HAP-1 (cell line): ENCODE measurements at places on chromosomes 6 and 20.

- DNase-seq: no peak
Measured at GRCh38 chr6:55495277-55495676, 83.7 kb downstream of the HMGCLL1 start.

DNA sequence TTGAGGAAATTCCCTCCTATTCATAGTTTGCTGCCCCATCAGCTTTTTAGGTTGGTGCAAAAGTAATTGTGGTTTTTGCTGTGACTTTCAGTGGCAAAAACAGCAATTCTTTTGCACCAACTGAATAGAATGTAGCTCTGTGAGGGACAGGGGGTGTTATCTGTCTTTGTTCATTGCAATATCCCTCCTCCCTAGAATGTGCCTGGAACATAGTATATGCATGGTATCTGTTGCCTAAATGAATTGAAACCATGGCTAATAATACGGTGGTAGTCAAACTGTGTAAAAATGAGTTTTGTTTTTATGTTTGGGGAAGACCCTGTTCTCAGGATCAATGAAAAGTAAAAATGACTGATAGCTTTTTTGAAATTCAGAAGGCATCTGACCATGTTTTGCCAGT lies 45.1 kb downstream of the SCAND1 start:
- no peak for DNase-seq

- DNase-seq: no peak
Measured at GRCh38 chr6:169121013-169121412, 132.6 kb downstream of the THBS2 start.

DNA sequence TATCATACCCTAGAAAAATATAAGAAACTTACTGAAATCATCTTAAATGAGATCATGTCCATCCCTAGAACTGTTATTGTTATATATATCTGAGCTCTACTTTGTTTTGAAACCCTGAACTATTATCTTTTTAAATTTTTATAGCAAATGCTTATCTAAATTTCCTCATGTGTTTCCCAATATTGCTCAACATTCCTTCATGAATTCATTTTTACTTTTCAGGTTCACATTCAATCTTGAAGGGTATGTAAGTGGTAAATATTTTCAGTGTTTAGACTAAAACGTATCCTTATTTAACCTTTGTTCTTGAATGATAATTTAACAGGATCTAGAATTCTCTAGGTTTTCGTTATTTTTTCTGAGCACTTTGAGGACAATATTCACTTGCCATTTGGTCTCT lies 23.9 kb downstream of the PDE7B start:
- no peak for DNase-seq

- no peak for DNase-seq
Measured at GRCh38 chr6:132733283-132733682, 19.4 kb upstream of the VNN1 start.

DNA sequence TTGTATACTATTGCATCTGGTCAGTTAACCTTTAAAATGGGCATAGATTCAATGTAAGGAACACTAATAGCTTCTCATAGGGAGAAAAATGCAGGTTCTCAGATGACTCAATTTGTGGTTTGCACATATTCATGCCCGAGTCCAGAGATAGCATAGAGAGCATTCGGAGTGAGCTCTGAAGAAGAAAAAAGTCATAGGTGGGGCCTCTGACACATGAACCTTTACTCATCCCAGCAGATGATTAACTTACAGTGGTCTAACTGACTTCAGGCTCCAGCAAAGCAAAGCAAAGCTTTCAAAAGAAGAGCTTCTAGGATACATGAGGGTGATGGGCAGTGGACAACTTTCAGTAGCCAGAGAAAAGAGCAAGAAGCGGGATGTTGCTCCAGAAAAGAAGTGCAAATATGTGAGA lies 55.3 kb upstream of the BTN3A2 start:
- no peak for DNase-seq

- peak; percentile 60 for DNase-seq
Measured at GRCh38 chr6:71420095-71420692, 131.6 kb downstream of the OGFRL1 start.

DNA sequence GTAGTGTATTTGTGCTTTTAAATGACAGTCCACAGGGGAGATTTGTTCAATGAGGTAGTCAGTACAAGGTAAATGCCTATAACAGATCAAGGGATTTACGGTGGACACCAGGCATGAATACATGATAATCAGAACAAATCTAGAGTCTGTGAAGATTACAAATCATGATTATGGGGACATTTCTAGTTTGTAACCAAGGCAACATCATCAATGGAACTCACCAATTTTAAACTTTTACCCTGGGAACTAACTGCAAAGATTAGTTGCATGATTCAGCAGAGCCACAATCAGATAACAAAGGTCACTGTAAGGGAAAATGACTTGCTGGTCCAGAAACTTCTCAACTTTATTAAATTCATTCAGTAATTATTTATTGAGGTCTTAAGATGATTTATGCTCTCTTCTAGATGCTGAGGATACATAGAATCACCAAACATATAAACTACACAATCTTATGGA lies at the start of gene CRISP1:
Gene CRISP1 (minus strand): TSS at position 51 of the 459 bp plus-strand sequence. CDS start 9,135 bp downstream, outside the sequence.
- no peak for DNase-seq

DNA sequence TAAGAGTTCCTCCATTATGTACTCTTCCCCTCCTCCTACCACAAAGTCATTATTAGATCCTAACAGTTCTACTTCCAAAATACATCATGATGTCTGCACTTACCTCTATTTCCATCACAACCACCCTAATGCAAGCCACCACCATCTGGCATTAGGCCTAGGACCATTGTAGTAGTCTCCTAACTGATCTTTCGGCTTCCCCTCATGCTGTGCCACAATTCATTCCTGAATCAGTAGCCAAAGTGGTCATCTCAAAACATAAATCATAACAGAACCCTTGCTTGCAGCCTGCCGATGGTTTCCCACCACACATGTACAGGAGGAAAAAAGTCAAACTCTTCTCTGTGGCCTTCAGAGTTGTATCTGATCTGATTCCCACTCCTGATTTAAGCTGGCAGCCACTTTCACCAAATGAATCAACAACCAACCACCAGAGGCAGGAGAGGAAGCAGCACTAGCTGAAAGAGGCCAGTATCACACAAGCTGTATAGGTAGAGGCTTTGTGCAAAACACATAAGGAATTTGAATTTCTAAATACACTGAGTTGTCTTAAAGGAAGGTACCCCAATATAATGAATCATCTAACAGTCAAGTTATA lies 26.1 kb downstream of the FAM184A start:
- DNase-seq: no peak

DNA sequence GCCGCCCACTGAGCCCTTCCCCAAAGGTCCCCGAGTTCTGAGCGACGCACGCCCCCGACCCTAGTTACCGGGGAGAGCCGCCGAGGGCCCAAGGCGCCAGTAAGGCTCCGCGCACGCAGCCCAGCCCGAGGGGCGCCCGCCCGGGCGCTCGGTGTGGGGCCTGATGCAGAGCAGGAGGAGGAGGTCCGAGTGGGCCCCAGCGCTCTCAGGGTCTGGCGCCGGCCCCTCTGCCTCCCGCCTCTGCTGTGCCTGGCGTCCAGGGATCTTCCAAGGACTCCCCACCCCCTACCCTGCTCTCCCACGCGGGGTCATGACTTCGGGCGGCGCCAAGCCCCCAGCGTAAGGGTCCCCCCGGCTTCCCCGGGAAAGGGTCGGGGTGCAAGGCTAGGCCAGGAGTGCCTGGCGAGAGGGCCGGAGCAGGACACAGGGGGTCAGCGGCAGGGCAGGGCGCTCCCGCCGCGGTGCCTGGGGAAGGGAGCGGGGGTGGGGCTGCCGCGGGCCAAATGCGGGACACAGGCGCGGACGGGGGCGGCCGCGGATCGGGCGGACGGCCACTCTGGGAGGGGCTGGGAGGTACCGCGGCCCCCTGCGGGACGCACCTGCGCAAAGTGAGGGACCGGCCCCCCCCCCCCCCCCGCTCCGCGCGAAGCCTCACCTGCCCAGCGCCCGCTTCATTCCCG lies 637 bp downstream of the ABHD12 start:
- no peak for DNase-seq

DNA sequence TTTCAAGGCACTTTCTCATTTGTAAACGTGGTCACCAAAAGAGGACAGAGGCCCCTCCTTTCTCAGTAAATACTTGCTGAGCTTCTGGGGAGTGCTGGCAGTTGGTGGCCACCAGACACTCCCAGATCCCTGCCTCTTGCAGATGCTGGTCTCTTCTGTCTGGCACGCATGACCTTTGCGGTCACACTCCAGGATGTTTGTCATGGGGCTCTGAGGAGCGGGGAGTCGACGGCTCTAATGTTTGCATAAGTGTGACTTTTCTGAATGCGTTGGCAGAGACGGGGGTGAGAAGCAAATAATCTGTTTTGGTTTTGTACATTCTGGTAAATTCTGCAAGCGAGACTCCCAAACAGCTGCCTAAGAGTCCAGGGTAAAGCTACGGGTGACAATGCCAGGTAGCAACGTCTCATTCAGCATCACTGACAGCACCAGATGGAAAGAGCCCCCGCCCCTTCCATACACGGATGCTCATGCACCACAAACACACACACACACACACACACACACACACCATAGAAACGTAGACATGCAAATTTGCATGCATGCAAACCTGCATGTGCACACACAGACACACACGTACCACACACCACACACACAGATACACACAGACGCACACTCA lies 101.1 kb downstream of the YTHDF1 start:
- DNase-seq: no peak

- DNase-seq: no peak
Measured at GRCh38 chr20:19361790-19362189, 149.3 kb downstream of the SLC24A3 start.

- no peak for DNase-seq
Measured at GRCh38 chr20:17471606-17472187, 59.5 kb downstream of the BFSP1 start.

DNA sequence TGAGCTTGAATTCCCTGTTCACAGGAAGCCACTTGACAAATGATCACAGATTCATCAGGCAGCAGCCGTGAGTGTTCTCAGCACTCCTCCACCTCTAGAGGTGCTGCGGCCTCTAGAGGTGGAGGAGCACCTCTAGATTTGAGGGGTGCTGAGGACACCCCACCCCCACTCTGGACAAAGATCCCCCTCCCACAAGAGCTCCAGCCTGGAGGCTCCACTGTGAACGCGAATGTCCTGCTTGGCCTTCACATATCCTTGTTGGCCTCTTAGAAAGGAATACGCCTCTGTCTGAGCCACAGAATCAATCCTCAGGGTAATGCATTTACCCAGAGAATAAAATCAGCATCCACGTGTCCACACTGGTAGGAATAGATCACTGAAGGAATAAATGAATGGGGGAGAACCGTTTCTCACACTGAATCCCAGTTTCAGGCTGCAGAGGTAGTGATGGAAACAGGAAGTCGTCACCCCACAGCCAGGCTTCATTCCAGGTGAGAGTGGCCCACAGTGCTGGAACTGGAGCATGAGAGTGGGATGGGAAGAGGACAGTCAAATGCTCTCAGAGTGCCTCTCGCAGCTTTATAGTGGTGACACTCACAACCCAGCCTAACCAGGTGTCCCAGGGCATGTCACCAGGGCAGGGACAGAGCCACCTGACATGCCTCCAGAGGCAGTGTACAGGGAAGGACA lies 16.6 kb downstream of the NPEPL1 start:
- DNase-seq: peak; percentile 3

DNA sequence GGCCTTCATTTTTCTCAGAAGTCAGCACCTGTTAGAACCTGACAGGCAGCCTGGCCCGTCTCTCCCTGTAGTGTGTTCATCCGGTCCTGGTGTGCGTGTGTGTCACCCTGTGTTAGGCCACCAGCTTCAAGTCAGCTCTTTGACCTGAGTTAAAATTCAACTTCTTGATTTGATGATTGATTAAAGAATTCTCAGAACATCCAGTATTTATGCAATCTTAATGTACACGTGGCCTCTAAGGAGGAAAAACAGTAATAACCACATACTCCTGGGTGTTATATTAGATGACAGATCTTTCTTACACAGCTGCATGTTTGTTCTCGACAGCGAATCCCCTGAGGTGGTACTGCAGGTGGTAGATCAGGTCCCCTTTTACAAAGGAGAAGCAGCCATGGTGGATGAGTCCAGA lies 19.1 kb upstream of the TMEM217 start:
- DNase-seq: no peak

DNA sequence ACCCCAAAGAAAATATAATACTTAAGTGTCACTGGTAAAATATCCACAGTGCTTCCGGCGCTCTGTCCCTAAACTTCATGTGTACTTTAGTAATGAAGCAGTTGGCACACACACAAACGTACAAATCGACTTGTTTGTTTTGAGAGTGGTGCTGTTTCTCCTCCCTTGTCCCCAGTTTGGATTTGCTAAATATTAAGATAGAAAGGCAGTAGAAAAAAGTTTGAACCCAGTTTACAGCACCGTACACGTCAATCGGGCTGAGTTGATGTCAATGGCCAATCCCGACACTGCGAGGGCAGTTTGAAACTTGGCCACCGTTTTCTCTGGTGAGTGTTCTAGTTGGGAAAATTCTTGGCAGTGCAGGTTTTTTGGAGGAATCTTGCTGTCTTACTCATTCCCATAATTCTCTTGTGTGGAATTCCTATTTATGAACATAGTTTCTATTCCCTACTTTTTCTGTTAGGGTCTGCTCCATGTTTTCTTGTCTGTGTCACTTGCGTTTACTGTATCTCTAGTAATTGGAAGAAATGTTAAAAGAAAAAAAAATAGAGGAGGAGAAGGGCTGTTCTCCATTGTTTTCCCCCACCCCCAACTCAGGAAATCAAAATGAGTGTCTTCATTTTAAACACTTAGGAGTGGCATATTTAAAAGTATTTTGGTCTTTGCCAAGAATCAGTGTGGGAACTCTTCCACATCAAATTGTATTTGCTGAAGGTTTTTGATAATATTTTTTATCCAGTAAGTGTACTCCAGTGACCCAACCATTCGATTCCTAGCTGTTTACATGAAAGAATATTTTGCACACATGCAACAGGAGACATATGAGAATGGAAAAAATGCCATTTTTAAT lies 72.3 kb downstream of the OR2B2 start:
- peak; percentile 64 for DNase-seq

DNA sequence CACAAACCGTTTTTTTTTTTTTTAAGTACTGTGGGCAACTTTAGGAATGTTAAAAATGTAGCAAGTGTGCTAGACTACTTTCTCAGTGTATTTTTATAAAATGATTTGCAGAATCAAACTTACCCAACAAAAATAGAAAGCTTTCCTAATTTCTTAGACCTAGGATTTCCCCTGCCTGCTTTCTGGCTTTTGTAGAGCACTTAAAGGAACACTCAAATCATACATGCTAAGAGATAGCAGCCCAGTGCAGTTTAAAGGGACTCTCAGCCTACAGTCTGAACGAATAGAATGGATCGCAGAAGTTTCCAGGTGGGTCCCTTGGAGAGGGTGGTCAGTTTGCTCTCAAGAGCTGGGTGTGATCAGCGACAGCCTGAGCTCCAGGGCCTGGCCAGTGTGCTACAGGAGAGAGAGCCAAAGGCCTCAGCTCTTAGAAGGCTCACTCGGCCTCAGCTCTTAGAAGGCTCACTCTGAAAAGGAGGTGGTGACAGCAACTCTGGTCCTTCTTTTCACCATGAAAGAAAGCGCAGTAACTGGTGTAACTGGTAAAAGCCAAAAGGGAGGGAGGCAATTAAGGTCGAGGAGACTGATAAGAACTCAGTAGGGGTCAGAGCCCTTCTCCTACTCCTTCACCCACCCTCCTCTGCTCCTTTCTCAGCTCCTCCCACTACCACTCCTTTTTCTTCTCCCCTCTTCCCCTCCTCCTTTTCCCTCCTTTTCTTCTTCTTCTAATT lies 142.4 kb downstream of the ZFP64 start:
- DNase-seq: peak; percentile 52

- no peak for DNase-seq
Measured at GRCh38 chr6:135521431-135521830, 23.9 kb upstream of the AHI1 start.
